ENCODE measurements at places on chromosomes 3 and 15. TPM values are rescaled to one million over a fixed set of nuclear protein-coding genes. Genes with fewer than 3 reads are reported as not detected.

The ZNF860 gene
- not detected for total RNA-seq

The CCR2 gene
- total RNA-seq = not detected

The DNAJA4 gene
- total RNA-seq = 0.25 TPM

The RGMA gene
- total RNA-seq = 0.04 TPM

The TMA7 gene
- 201 TPM for total RNA-seq

The GADL1 gene
- not detected for total RNA-seq

DNA sequence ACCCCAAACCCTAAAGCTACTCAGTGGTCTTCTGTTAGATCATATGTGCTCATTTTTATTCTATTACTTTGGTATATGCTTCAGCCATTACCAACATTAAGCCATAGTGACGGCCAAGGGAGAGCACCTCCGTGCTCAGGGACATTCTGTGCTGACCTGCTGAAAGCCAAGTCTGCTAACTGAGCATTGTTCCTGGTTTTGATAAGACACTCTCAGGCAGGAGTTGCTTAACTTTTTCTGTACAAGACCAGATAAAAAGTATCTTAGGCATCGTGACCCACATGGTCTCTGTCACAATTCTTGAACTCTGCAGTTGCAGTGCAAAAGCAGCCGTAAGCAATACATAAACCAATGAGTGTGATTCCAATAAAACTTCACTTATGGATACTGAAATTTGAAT, 100.6 kb downstream of the KLHL25 start:
- no peak for DNase-seq

- no peak for DNase-seq
Observed at GRCh38 chr3:141096981-141097380, 45.8 kb downstream of the SPSB4 start.

- no peak for DNase-seq
Observed at GRCh38 chr3:119585856-119586570, 6.7 kb downstream of the ADPRH start.

GRCh38 chr15:96416218-96416933, 85.9 kb downstream of the NR2F2 start:
- DNase-seq = no peak
